Anterior cingulate cortex (tissue), 58 donors: ENCODE measurements at places on chromosomes 4 and X.
A peak's percentile ranks its signal among the peaks of the same experiment; 100 is the strongest.

GRCh38 chrX:317424-318067, 1.1 kb downstream of the GTPBP6 start:
- DNase-seq = no peak

DNA sequence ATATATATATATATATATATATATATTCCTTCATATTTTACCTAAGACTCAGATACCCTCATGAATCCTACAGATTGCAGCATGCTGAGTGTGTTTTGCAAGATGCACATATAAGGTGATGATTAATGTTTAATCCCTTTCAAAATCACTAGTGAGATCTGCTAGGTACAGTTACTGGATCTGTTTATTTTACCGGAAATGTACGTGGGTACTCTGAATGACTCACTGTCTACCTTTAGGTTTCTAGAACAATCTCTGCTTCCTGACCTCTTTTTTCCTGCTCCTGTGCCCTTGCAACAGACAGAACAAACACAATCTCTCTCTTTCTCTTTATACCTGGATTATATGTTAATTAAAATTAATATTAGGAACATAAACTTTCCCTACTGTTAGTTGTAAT, 379.6 kb downstream of the FAM133A start:
- DNase-seq = no peak

DNA sequence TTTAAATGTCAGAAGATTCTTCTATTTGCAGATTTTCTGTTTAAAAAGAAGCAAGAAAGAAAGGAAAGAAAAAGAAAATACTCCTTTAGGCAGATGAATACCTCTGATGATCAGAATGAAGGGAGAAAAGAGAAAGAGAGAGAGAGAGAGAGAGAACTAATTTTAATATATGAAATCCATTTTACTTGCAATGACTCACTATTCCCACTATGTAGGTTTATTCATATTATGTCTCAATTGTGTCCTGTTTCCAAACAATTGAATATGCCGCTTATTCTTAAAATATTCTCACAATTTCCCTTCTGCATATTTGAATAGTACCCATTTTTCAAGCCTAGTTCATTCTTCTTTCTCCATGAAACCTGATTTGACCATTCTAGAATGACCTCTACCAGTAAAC, 11.7 kb downstream of the MEPE start:
- DNase-seq = no peak

DNA sequence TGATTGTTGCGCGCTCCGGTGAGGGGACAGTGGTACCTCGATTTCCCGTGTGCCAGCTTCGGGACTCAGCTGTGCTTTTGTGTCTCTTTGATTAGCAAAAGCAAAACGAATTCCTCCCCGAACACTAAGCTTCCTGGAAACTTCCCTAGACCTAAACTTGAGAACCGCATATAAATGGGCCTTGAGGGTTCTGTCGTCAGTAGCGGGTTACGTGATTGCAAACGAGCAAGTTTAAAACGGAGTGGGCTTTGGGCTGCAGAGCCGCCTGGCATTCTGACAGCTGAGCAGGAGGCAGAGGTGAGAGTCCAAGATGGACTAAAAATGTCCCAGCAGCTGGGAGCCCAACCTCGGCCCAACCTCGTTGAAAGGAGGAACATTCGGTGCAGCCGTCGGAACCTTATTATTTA, 1.2 kb upstream of the TAPT1 start:
- DNase-seq = peak; percentile 54

- DNase-seq = no peak
Measured at GRCh38 chr4:1234309-1234695, 14.6 kb downstream of the CTBP1 start.

GRCh38 chr4:110503270-110504083, 27.5 kb downstream of the ENPEP start:
- no peak for DNase-seq

DNA sequence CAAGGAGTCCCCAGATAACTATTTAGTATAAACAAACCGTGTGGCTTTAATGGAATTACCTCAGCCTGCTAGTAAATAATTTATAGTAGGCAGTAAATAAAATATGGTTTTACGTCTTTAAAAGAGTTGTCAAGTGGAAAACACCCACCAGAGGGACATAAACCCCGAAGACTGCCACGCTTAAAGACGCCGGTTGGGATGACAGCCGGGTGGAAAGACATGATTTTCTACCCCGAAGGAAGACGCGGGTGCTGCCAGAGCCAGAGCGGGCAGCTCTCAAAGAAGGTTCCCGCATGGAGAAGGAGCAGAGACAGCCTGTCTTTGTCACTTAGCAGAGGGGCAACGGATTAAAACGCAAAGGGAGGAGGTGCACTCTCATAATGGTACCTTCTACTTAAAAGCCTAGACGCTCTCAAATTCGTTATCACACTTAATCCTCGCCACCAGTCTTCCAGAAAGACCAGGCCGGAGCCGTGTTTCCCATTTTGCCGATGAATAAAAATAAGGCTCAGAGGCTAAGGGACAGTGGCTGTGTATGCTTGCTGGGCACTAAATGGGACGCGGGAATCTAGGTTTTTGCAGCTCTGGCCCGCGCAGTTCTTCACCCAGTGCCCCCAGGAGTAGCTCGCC, 140.5 kb upstream of the ZIC3 start:
- no peak for DNase-seq

- DNase-seq = no peak
Measured at GRCh38 chrX:43456063-43456462, 200.0 kb upstream of the MAOA start.

DNA sequence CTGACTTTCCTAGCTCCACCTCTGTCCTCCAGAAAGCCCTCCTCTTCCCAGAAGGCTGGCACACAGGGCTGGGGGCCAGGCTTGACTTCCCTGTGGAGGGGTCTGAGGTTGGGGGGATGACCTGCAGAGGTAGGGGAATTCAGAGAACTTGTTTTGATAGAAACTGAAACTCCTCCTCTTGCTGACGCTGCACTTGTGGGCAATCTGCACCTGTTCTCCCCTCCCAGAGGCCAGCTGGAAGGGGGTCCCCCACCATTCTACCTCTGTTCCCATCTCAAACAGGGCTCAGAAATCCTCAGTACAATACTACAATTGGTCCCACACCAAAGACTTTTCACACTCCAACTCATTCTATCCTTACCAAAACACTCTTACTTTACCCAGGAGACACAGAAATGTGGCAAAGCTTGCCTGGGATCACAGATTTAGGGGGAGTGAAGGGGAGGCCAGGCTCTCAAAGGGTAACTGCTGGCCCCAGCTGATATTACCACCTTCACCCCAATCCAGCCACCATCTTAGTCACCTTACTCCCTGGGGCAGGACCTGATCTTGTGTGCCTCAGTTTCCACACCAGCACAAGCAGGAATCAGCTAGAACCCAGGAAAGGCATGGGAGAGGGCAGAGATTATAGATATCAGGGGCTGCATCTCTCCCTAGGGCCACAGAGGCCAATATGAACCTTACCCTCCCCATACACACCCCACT, 18.5 kb downstream of the OTUD5 start:
- no peak for DNase-seq

GRCh38 chr4:147638365-147638764, 21.2 kb downstream of the TMEM184C start:
- no peak for DNase-seq

GRCh38 chr4:15636818-15637217, 18.3 kb downstream of the FBXL5 start:
- no peak for DNase-seq

DNA sequence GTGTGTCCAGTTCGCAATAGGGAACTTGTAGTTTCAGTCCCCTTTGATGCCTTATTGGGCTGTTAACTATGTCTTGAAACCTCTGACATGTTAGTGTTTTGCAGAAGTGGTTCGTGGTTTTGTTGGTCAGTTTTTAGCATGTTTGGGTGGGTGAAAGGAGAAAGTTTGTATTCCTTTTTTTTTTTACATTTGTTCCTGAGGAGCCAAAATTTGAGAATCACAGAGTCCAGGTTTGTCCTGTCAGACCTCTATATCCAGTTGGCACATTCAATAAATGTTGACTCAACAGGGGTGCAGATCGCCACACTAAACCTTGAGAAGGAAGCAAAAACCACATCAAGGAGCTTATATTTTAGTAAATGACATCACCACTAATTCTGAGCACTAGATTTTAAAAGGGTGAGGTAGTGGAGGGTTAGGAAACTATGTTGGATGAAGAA, 26.2 kb downstream of the DLG3 start:
- DNase-seq = no peak

DNA sequence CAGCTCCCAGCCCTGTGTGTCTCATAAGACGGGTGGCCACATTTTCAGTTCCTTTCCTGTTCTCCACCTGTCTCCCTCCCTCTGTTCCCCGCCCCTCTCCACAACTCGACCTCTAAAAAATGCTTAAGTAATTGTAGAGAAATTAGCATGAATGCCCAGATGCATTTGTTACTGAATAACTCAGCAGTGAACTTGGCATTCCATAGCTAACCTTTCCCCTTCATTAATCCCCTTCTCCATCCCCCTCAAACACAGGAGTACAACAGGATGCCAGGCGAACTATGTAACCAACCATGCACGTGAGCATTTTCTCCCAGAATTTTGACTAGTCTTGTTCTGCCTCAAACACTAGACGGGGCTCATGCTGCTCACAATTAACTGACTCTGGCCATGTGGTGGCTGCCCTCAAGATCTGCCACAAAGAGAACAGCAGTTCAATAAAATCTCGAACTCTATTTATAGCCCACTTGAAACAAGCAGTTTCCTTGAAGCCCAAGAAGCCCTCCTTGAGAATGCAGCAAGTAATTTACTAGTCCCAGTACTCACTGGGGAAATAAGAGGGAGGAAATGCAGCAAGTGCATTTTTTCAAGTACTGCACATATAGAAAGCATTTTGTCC, 351.2 kb downstream of the ARHGAP24 start:
- DNase-seq = no peak

- no peak for DNase-seq
Measured at GRCh38 chrX:145751943-145752342, 65.7 kb upstream of the SLITRK2 start.

DNA sequence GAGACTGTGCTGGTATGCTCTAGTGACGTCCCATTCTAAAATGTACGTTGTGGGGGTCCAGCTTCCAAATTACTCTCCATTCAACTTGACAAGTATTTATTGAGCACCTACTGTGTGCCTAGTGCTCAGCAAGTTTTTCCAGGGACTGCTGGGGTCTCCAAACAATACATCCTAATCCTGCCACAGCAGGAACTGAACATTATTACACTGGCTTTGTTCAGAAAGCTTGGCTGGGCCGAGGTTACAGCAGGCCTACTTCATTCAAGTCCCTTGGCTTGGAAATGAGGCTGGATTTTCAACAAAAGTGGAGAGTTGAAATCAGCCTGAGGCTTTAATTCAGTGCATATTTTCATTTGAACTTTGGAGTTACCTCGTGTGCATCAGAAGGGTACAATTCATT, 78.0 kb downstream of the GUCY2F start:
- no peak for DNase-seq

DNA sequence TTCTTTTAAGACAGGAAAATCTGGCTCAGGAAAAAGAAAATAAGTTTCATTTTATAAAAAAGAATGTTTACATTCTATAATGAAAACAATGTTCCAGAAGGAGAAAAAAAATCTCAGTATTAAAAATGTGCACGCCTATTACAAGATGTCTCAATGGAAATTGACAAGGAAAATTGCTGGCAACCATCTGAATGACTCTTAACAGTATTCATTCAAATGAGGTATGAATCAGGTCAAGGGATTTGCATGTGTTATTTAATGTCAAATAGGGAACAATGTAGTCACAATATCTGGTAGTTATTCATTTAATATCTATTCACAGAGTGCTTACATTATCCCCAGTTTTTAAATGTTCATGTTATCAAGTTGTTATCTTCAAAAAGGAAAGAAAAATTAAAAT, 208.4 kb upstream of the TRAM1L1 start:
- no peak for DNase-seq

- DNase-seq = no peak
Measured at GRCh38 chr4:181911420-181911819, 331.8 kb upstream of the TENM3 start.

GRCh38 chr4:82661181-82661992, 99.6 kb upstream of the TMEM150C start:
- DNase-seq = no peak

DNA sequence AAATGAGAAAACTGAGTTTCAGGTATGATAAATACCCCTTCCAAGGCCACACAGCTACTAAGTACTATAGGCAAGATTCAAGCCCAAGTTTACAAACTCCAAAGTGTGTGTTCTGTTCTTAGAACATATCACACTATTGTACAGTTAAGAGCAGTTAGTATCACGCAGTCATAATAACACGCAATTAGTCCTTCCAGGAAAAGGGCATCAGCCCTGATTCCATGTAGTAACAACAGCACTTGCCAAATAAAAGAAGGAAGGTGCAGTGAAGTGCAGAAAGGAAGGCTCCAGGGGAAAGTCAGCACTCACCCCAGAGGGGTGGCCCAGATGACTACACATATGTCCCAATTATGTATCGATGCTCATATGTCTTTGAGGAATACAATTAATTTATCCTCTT, 4.4 kb downstream of the TASL start:
- DNase-seq = no peak

GRCh38 chr4:163590619-163591264, 96.3 kb downstream of the TMA16 start:
- DNase-seq = no peak

DNA sequence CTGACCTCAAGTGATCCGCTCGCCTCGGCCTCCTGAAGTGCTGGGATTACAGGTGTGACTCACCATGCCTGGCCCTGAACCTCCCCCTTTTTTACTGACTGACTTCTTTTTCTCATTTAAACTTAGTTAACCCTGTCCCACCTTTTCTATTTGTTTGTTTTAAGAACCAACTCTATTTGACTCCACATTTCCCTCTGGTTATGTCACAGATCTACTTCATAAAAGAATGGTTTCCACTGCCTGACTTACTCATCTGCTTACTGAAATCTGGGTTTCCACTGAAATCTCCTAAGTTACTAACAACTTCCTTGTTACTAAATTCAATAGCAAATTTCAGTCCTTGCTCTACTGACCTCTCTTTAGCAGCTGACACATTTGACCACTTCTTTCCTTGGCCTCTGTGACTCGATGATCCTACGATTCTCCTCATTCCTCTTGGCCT, 28.0 kb upstream of the NSUN7 start:
- DNase-seq = no peak

GRCh38 chrX:15894724-15895123, 40.1 kb upstream of the AP1S2 start:
- DNase-seq = no peak

DNA sequence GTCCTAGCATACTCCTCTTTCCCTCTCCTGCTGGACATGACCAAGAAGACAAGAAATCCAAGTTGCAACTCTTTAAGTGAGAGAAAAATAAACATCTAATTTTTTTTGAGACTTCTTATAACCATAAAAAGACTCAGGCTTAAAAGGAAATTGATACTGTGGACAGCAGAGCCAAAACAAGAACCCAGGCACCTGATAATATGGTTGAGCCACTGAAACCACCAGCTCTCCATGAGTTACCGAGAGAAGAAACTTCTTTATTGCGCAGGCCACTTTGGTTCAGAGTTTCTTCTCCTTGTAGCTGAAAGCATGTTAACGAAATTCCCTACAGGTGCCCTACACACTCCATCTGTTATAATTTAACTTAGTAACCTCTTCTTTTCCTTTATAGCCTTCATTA, 11.3 kb upstream of the SPCS3 start:
- no peak for DNase-seq
